ENCODE measurements at places on chromosomes 2 and 18. TPM values are rescaled to one million over a fixed set of nuclear protein-coding genes. Genes with fewer than 3 reads are reported as not detected.

The OSBPL1A gene
- total RNA-seq: 32.2 TPM

The IL37 gene
- not detected for total RNA-seq

The CRYGD gene
- total RNA-seq: not detected

The OTX1 gene
- total RNA-seq: 4.3 TPM

The GPR155 gene
- 1.7 TPM for total RNA-seq

The SEPTIN2 gene
- total RNA-seq: 220 TPM

The AQP12B gene
- not detected for total RNA-seq

The C2orf66 gene
- total RNA-seq: 0.43 TPM

Data from tracheal epithelial cell (primary cell).